IPS-NIHi11 (cell line): ENCODE measurements at places on chromosomes 7 and 10.

DNA sequence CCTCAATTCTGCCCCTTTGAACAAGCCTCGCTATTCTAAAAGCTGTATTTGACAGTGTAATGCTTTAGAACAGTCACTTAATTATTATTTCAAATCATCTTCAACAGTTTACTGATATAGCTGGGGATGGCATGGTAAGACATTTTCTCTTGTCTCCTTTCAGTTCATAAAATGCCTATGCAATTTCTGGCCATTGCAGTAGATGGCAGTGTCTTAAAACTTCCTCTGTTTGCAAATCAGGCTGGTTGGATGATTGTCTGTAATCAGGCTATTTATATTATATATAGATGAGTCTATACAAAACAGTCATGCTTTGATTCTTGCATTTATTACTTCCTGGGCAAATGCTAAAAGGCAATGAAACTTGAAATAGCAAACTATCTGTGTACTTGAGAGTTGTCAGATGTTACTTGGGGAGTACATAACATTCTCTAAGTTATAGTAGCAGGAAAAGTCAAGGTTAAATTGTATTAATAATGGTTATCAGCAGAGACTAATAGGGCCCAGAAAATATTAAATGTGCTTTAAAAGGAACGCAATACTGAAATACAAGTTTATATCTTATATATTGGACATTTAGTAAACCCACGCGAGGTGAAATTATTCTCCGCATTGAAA is 55.5 kb upstream of the LHFPL3 start:
- DNase-seq, result peak; percentile 46

DNA sequence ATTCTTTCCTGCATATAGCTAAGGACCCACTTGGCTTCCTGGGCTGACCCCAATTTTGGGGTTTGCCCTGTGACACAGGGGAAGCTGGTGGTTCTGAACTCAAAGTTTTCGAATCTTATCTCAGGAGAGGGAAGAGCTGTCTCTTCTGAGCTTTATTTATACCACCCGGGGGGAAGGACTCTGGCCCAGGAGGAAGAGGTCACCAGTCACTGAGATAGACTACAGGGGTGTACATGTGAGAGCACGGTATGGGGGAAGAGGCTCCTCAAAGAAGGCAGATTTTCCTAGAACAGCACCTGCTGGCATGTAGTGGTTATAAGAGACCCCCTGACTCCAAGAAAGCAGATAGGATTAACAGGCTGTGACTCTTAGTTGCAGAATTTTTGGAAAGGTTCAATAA is 101.8 kb upstream of the ELMO1 start:
- DNase-seq, result no peak

DNA sequence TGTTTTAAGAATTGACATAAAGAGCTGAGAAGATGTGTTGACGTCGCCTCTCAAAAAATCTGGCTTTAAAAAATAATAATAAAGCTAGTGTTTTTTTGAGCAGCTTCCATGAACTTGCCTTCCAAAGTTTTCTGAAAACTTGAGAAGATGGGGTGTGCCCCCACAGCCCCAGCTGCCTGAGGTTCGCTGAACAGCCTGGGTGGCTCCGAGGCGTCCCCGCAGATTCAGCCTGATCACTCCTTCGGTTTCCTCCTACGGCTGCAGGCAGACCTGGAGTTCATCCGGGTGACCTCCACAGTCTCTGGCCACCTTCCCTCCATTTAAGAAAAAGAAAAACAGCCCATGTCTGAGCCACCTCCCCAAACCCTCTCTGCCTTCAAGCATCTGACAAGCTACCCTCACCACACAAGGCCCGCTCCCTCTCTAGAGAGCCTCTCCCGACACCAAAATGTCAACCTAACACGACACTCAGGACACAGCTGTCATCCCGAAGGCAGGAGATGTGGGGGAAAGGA is 177.8 kb downstream of the PTPRN2 start:
- DNase-seq, result no peak

- peak; percentile 90 for DNase-seq
Observed at GRCh38 chr10:43202657-43203447, 64.0 kb downstream of the RASGEF1A start.

- DNase-seq, result no peak
Observed at GRCh38 chr10:63214571-63214970, 81.4 kb downstream of the NRBF2 start.

- no peak for DNase-seq
Observed at GRCh38 chr7:77328669-77329068, 87.5 kb downstream of the GSAP start.

GRCh38 chr10:17665747-17666146 is 21.8 kb downstream of the STAM start:
- no peak for DNase-seq

DNA sequence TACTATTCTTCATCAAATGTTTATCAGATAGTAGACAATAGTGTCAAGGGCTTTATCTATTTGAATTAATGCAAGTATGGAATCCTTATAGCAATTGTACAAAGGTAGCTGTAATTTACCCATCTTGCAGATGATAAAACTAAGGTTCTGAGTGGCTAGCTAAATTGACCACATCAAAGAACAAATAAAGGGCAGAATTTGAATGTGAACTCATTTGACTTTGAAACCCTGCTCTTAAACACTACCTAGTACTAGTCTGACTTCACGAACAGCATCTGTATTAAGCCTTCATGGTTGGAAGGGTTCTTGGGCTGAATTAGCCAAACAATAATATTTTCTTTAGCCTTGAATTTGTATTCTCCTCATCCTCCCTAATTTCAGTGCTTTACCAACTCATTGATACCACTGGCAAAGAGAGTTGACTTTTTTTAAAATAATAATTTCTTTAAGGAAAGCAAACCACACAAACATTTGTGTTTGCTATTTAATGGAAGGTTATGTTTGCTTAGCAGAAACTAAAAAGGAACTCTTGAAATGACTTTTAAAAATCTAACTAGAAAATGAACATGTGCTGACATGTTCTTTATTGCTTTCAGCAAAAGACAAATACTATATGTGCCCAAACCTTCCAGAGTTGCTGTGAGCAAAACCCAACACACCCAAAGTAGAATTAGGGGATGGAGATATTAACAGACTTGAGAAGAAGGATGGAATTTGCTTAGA is 322.6 kb downstream of the RNLS start:
- no peak for DNase-seq

- no peak for DNase-seq
Observed at GRCh38 chr7:92343714-92344113, 97.9 kb downstream of the ANKIB1 start.

- no peak for DNase-seq
Observed at GRCh38 chr10:130363051-130363450, 226.9 kb downstream of the GLRX3 start.

DNA sequence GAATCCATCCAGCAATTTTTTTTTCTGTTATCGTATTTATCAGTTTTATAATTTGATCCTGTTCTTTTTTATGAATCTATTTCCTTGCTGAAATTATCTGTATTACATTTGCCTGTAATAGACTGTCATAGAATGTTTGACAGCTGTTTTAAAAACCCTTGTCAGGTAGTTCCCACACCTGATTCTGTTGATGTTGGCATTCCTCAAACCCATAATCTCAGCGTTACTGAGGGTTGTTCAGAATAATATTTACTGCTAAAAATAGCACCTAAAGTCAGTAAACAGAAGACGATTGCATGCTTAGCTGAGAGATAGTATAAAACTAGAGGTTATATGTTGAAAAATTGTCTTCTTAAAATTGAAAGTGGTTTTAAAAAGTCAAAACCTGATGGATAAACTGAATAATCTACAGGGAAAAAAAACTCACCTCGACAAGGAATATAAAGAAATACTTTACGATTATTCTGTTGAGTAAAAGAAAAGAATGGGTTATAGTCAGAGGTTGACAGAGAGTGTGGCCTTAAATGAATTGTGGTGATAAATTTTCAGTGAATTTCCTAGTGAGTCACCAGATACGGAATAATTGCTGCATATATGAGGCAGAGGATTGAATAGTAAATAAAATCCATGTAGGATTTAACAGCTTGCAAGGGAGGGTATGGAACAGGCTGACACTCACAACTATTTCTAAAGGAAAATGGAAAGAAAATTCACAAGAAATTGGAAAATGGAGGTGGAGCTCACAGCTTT is 824.1 kb upstream of the IGFBP3 start:
- DNase-seq, result no peak

- no peak for DNase-seq
Observed at GRCh38 chr7:112060625-112061024, 145.6 kb downstream of the DOCK4 start.

- no peak for DNase-seq
Observed at GRCh38 chr7:21611129-21611528, 68.3 kb downstream of the DNAH11 start.

- DNase-seq, result no peak
Observed at GRCh38 chr7:15073301-15073700, 170.8 kb upstream of the DGKB start.

GRCh38 chr10:11147722-11148121 is 130.1 kb downstream of the CELF2 start:
- no peak for DNase-seq
